Activated CD4-positive, alpha-beta T cell treated with anti-CD3 and anti-CD28 coated beads, Interleukin-2, amount 50 U/mL, for 24 hours (primary cell): ENCODE measurements at places on chromosomes 3 and 15.

- no peak for DNase-seq
Observed at GRCh38 chr3:11415099-11415498, 142.9 kb downstream of the ATG7 start.

- DNase-seq, result no peak
Observed at GRCh38 chr3:115903843-115904242, 280.5 kb downstream of the GAP43 start.

GRCh38 chr3:195461594-195462307 lies 18.9 kb upstream of the ACAP2 start:
- DNase-seq, result no peak

- no peak for DNase-seq
Observed at GRCh38 chr3:248864-249520, 52.4 kb downstream of the CHL1 start.

GRCh38 chr15:40130799-40131502 lies 22.3 kb upstream of the BMF start:
- no peak for DNase-seq

GRCh38 chr3:157113832-157114505 lies 46.0 kb downstream of the CCNL1 start:
- no peak for DNase-seq

DNA sequence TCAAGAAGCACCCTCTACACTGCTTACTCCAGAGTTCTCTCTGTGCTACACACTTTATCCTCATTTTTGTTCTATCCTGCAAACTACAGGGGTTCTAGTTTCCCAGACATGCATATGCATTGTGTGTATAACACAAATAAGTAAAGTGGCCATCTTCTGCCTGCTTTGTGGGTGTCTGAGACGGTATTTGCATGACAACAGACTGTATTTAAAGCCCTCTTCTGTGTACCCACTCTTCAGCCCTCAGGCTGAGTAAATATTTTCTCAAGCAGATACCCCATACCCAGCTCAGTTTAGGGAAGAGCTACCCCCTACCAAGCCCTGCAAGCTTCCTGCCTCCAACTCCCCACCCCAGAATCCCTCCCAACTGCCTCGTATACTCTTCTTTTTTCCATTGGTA lies 31.7 kb downstream of the SYNPR start:
- no peak for DNase-seq

DNA sequence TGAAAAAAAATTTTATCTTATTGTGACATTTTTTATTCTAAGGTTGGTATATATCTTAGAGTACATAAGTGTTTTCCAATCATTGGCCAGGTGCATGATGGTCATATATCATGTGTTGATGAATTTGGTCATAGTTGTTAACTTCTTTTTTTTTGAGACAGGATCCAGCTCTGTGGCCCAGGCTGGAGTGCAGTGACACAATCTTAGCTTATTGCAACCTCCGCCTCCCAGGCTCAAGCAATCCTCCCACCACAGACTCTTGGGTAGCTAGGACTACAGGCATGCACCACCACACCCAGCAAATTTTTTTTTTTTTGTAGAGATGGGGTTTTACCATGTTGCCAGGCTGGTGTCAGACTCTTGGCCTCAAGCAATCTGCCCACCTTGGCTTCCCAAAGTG lies 44.0 kb downstream of the PCCB start:
- DNase-seq, result no peak
